ENCODE measurements at places on chromosomes 3 and 15. TPM values are rescaled to one million over a fixed set of nuclear protein-coding genes. Genes with fewer than 3 reads are reported as not detected.
A peak's percentile ranks its signal among the peaks of the same experiment; 100 is the strongest.

Gene HRG
- not detected for total RNA-seq

Gene SHF
- 2.7 TPM for total RNA-seq

DNA sequence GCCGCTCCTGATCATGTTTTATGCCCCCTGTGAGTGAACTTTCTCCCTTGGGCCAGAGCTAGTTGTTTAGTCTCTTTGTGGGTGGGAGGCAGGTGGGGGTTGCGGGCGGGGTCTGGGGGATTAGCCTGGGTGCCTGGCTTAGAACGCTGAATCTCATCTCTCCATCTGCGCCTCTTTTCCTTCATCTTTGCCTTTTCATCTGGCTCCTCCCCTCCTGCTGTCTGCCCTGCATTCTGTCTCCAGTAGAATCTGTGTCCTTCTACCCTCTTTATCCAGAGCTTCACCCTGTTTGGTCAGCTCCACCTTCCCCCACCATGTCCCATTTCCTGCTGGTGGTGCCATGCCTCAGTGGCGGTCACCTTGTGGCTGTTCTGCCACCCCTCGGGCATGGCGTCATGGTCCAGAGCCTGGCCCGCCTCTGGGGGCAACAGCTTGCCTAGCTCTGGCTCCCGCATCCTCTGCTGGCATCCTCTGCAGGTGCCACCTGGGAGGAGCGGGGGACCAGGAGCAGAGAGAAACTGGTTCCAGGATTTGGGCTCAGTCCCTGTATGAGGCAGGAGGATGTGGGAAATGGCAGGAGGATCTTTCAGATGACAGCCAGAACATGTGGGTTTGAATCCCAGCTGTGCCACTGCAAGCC lies 44.3 kb downstream of the PDIA5 start:
- no peak for DNase-seq

DNA sequence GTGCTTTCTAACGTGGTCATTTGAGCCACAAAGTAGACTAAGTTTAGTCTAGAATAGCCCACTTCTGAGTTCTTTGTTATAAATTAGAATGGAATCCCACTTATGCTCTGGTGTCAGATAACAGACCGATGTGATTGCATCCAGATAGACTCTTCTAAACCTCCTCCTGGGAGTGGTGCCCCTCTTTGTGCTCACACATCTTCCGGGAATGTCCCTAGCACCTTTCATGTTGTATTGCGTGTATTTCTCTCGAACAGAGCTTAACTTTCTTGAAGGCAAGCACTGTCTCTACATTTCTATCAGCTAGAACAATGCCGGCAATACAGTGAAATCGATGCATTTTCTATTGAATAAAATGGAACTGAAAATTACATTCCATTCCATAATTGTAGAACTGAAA lies 23.0 kb downstream of the CP start:
- DNase-seq, result no peak

Gene TPRG1
- 0.35 TPM for total RNA-seq

- DNase-seq, result no peak
Observed at GRCh38 chr3:5191555-5192304, 4.2 kb downstream of the EDEM1 start.

GRCh38 chr15:31236184-31237042 lies 90.2 kb upstream of the KLF13 start:
- peak; percentile 87 for DNase-seq

Gene CAMK2N2
- total RNA-seq, result 1.6 TPM

All from H4 (cell line).